B cell (primary cell): ENCODE measurements at places on chromosomes 3 and 15. TPM values are rescaled to one million over a fixed set of nuclear protein-coding genes. Genes with fewer than 3 reads are reported as not detected.

- H3K4me1 ChIP-seq: peaks cover 7% of the 10 kb centered on the region
- H3K27ac ChIP-seq: no peak overlapping the region
- H3K27me3 ChIP-seq: peaks cover 12% of the 10 kb centered on the region
- peak; percentile 16 for DNase-seq
- H3K4me3 ChIP-seq: no peak overlapping the region
- no peaks in the 10 kb centered on the region for H3K36me3 ChIP-seq
Observed at GRCh38 chr15:66852064-66852905, 150.2 kb downstream of the SMAD6 start.

DNA sequence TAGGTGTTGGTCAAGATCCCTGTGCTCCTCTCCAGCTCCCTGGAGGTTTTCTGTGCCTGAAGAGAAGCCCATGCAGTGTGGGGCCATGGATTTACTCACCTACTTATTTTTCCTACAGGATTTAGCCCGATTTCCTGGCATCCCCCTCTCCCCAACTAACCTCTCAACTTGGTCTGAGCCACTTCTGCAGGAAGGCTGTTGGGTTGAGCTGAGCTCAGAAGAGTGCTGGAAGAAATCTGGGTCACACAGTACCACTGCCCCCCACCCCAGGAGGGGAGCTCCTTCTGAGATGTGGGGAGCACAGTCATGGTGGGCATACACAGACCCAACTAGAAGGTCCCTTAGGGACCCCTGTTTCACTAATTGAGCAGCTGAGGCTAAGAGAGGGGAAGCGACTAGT, 34.4 kb upstream of the SLCO2A1 start:
- DNase-seq: no peak
- H3K4me3 ChIP-seq: no peak overlapping the region
- H3K27ac ChIP-seq: no peak overlapping the region
- no peaks in the 10 kb centered on the region for H3K36me3 ChIP-seq

PLA2G4D gene
- not detected in 2 replicates for total RNA-seq

CLEC3B gene
- 0.34 TPM in 1 of 2 replicates, not detected in the other for total RNA-seq

DNA sequence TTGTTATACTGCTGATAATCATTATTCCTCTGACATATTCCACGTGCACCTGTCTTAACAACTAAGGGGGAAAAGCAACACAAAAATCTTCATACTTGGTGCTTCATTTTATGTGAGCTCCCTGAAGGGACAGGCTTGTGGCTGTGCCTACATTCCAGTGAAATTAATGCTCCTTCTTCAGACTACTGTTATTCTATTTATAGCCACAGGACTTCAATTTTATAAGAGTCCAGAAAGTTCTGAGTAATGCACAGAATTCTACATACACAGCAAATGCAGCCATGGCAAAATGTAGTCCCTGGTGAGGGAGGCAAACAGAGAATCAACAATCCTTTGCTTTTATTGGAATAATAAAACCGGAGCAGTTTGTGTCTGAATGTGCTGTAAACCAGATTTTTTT, 417.1 kb downstream of the RBMS3 start:
- DNase-seq: no peak
- H3K36me3 ChIP-seq: no peaks in the 10 kb centered on the region
- H3K4me3 ChIP-seq: no peak overlapping the region
- no peaks in the 10 kb centered on the region for H3K4me1 ChIP-seq
- H3K27ac ChIP-seq: no peak overlapping the region

DNA sequence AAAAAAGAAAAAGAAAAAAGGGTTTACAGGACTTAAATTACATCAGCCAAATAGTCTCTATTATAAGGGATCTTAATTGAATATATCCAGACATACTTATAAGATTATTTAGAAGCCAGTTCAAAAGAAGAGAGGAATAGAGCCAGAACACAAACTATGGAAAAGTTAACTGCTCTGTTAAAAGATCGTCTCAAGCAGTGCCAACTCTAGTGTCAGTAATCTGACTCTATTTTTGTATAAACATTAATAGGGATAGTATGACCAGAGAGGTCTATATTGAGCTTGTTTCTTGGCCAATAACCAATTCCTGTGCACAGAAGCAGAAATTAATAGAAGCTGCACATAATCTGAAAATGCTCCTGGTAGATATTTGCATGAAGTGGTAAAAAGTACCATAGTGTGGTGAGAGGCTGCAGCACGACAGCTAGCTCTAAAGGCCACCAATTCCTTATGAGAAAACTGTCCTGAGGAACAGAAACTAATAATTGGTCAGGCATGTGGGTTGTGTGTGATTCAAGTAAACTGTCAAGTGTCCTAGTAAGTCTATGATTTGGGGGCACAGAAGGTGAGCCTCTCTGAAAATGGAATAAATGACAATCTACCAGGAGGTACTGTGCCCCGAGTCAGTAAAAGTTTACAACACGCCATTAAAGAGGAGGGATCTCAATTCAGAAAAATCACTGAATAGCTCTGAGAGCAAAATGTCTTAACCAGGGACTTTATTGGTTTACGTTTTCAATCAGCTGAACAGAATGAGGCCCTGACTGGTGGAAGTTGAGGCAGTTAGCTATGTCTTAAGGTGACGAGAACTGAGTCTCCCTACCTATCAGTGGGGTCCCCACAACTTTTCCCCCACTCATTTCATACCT, 51.5 kb upstream of the NANOGP8 start:
- DNase-seq: no peak
- H3K27me3 ChIP-seq: no peaks in the 10 kb centered on the region
- H3K36me3 ChIP-seq: no peaks in the 10 kb centered on the region

DNA sequence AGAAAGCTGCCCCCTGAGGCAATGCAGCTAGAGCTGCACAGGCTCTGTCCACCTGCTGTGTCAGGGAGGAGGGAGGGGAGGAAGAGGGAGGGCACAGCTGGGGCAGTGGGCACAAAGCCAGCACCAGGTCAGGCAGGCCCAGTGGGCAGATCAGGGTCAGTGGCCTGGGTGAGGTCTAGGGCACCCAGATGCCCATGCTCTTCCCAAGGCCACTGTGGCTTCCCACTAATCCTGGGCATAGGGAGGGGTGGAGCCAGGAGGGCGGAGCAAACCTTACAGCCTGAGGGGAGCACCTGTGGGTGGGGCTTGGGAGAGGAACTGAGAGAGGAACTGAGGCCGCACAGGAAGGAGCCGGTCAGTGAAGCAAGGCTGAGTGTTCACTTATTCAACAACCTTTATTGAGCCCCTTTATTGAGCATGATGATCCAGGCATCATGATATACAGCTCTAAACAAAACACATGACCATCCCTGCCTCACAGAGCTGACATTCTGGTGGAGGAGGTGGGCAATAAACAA, 55.0 kb downstream of the RHCG start:
- no peaks in the 10 kb centered on the region for H3K36me3 ChIP-seq
- peak; percentile 88 for DNase-seq
- H3K4me1 ChIP-seq: peaks cover 29% of the 10 kb centered on the region
- H3K4me3 ChIP-seq: no peak overlapping the region
- peaks cover 3% of the 10 kb centered on the region for H3K27me3 ChIP-seq

GRCh38 chr3:51336261-51336660, 48.8 kb upstream of the MANF start:
- H3K36me3 ChIP-seq: no peaks in the 10 kb centered on the region
- no peak overlapping the region for H3K4me3 ChIP-seq
- H3K27me3 ChIP-seq: no peaks in the 10 kb centered on the region
- no peak overlapping the region for H3K27ac ChIP-seq

DNA sequence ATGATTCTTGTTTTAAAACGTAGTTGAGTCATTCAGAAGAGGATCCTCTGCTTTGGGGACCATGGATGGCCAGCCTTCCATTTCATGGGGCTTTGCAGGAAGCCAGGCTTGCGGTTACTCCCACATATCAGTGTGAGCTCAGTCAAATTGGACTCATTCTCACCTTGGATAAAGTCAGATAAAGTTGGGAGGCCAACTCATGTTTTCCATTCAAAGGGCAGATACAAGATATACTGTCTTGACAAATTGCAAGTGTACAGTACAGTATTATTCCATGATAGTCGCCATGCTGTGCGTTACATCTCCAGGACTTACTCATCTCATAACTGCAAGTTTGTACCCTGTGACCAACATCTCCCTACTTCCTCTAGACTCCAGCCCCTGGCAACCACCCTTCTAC, 25.5 kb upstream of the B3GNT5 start:
- H3K27ac ChIP-seq: no peak overlapping the region
- no peak overlapping the region for H3K4me3 ChIP-seq
- H3K27me3 ChIP-seq: peaks cover 6% of the 10 kb centered on the region
- H3K4me1 ChIP-seq: no peaks in the 10 kb centered on the region
- no peaks in the 10 kb centered on the region for H3K36me3 ChIP-seq

PPARG gene
- 0.44 TPM in 1 of 2 replicates, not detected in the other for total RNA-seq

GRCh38 chr15:82878325-82878724, 68.9 kb downstream of the WHAMM start:
- H3K27me3 ChIP-seq: no peaks in the 10 kb centered on the region
- H3K4me1 ChIP-seq: no peaks in the 10 kb centered on the region
- no peak for DNase-seq
- no peaks in the 10 kb centered on the region for H3K36me3 ChIP-seq
- no peak overlapping the region for H3K4me3 ChIP-seq

GRCh38 chr3:103057003-103057402, 622.2 kb downstream of the ZPLD1 start:
- no peaks in the 10 kb centered on the region for H3K4me1 ChIP-seq
- no peaks in the 10 kb centered on the region for H3K36me3 ChIP-seq
- DNase-seq: no peak
- H3K27ac ChIP-seq: no peak overlapping the region
- no peak overlapping the region for H3K4me3 ChIP-seq

GRCh38 chr3:122406198-122406597, 9.7 kb downstream of the WDR5B start:
- no peak for DNase-seq
- H3K36me3 ChIP-seq: no peaks in the 10 kb centered on the region
- no peak overlapping the region for H3K27ac ChIP-seq
- no peak overlapping the region for H3K4me3 ChIP-seq
- H3K4me1 ChIP-seq: peaks cover 28% of the 10 kb centered on the region

LRRC15 gene
- total RNA-seq: not detected in 2 replicates

STRC gene
- total RNA-seq: 1.0 and 1.3 TPM in 2 replicates

GRCh38 chr15:75921732-75922703, 18.3 kb downstream of the FBXO22 start:
- no peak overlapping the region for H3K27ac ChIP-seq
- H3K4me3 ChIP-seq: no peak overlapping the region
- DNase-seq: peak; percentile 31
- H3K36me3 ChIP-seq: peaks cover 21% of the 10 kb centered on the region

DNA sequence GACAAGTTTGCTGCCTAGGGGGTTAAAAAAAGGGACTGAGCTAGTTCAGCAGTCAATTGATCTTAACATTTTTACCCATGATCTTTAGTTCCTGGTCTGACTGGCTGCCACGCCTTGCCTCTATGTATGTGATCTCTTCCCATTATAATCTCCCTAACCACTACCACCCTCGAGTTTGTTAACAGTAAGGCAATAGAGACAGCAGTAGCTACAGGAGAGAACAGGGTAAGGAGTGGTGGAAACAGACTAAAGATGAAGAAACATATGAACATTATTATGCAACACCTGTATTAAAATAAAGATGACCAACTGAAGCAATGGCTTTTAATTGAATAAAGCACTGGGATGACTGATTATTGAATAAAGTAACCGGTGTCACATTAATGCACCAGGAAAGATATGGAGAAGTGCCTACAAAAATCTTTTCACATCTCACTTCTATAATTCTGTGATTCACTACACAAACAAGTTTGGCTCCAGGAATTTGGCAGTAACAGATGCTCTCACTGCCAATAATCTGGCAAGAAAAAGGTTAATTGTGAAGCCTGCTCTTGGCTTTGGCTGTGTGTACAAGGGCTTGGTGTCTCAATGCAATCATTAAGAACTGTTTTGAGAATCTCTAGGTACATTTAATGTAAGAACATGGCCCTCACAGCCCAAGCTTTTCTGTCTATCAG, 95.7 kb downstream of the HHLA2 start:
- H3K4me1 ChIP-seq: peaks cover 24% of the 10 kb centered on the region
- no peak overlapping the region for H3K27ac ChIP-seq
- no peaks in the 10 kb centered on the region for H3K36me3 ChIP-seq
- no peaks in the 10 kb centered on the region for H3K27me3 ChIP-seq
- no peak for DNase-seq

ARHGAP11A gene
- total RNA-seq: 3.3 and 6.0 TPM in 2 replicates

GRCh38 chr3:13307041-13307440, 113.1 kb downstream of the NUP210 start:
- no peak overlapping the region for H3K27ac ChIP-seq
- DNase-seq: no peak
- no peaks in the 10 kb centered on the region for H3K36me3 ChIP-seq
- no peak overlapping the region for H3K4me3 ChIP-seq
- H3K4me1 ChIP-seq: no peaks in the 10 kb centered on the region
- no peaks in the 10 kb centered on the region for H3K27me3 ChIP-seq

LSAMP gene
- not detected in 2 replicates for total RNA-seq

SFMBT1 gene
- total RNA-seq: 55.8 and 60.3 TPM in 2 replicates

- no peak for DNase-seq
- no peak overlapping the region for H3K4me3 ChIP-seq
- H3K27ac ChIP-seq: no peak overlapping the region
Observed at GRCh38 chr3:156102267-156102931, 18.0 kb upstream of the KCNAB1 start.

TERB2 gene
- total RNA-seq: not detected in 2 replicates

DNA sequence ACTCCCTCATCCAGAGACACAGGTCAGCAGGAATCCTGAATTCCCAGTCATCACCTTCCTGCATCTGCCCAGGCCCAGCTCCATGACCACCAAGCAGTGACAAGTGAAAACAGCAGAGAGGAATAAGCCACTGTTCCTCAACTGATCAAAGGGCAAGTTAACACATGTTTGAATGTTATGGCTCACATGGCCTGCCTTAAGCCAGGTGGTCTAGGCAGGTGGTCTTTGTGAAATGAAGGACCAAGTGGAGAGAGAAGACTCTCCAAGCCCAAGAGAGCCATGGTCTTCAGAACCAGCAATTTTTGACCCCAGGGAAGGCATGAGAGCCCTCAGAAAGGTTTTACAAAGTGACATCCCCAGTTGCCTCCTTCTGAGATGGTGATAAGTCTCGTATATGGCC, 161.8 kb downstream of the EPHB1 start:
- H3K36me3 ChIP-seq: no peaks in the 10 kb centered on the region
- DNase-seq: no peak
- no peak overlapping the region for H3K27ac ChIP-seq
- no peaks in the 10 kb centered on the region for H3K4me1 ChIP-seq
- no peaks in the 10 kb centered on the region for H3K27me3 ChIP-seq

- H3K4me3 ChIP-seq: no peak overlapping the region
- no peaks in the 10 kb centered on the region for H3K27me3 ChIP-seq
- no peaks in the 10 kb centered on the region for H3K4me1 ChIP-seq
- H3K36me3 ChIP-seq: no peaks in the 10 kb centered on the region
- no peak overlapping the region for H3K27ac ChIP-seq
Observed at GRCh38 chr15:33460166-33460805, 149.5 kb downstream of the RYR3 start.

- no peaks in the 10 kb centered on the region for H3K27me3 ChIP-seq
- no peak overlapping the region for H3K27ac ChIP-seq
- no peak overlapping the region for H3K4me3 ChIP-seq
- no peak for DNase-seq
- peaks cover 42% of the 10 kb centered on the region for H3K36me3 ChIP-seq
- H3K4me1 ChIP-seq: no peaks in the 10 kb centered on the region
Observed at GRCh38 chr3:31725568-31725967, 192.8 kb downstream of the STT3B start.

GRCh38 chr3:8303466-8303865, 198.2 kb upstream of the LMCD1 start:
- no peak overlapping the region for H3K4me3 ChIP-seq
- no peak for DNase-seq
- H3K27me3 ChIP-seq: no peaks in the 10 kb centered on the region
- no peaks in the 10 kb centered on the region for H3K4me1 ChIP-seq
- H3K27ac ChIP-seq: no peak overlapping the region
- no peaks in the 10 kb centered on the region for H3K36me3 ChIP-seq
